ENCODE measurements at places on chromosomes 6 and 20.

DNA sequence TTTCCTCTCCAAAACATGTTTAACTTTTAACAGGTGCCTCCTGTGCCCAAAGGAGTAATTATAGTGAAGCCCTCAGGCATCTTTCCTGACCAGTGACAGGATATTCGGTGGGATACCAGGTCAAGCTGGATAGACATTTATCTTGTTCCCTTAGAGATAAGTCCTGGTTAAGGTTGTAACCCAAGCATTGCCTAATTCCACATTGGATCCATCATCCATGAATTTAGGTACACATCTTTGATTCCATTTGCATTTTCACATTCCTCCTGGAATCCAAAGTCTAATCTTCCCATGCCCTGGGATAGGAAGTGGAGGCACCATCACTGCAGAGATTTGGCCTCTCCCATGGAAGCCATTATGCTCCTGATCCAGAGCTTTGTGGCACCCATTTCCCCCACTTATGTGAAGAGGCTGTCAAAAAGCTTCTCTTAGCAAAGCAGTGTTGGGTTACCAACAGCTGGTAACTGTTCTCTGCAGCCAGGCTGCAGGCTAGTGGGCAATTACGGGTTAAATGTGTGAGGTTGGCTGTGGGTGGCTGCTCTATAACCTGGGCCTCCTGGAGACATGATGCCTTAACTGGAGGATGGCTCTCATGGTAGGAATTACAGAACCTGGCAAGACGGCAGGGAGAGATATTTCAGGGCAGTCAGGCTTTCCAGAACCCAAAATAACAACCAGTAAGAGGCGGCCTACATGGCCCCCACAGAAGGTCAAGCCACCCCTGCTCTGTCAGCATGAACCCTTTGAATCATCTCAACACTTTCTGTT lies 96.9 kb upstream of the VGLL2 start:
- DNase-seq, result no peak

GRCh38 chr6:152552616-152553209 lies 84.4 kb downstream of the SYNE1 start:
- DNase-seq, result peak; percentile 23

DNA sequence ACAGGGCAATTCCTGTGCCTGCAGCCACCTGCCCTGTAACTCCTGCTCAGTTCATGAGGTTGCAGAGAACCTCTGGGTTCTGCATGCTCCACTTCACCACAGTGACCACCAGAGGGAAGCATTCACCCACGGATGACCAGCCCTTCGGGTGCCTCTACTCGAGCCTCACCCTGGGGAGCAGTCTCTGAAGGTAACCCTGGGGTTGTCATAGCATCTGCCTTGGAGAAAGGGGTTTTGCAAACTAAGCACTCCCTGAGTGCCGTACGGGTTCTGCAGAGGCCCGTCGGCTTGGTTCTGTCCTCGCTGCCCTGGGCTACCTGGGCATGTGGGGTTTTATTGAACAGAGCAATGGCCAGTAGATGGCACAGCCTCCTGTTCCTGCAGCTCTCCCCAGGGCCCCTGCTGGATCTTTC lies 10.2 kb upstream of the CST5 start:
- peak; percentile 55 for DNase-seq

- DNase-seq, result no peak
Observed at GRCh38 chr6:107021446-107022185, 6.4 kb upstream of the MTRES1 start.

- peak; percentile 2 for DNase-seq
Observed at GRCh38 chr20:61933951-61934715, 131.5 kb downstream of the TAF4 start.
